Activated CD4-positive, alpha-beta T cell treated with anti-CD3 and anti-CD28 coated beads, Interleukin-2, amount 50 U/mL, for 48 hours (primary cell): ENCODE measurements at places on chromosomes 16 and 17.
A peak's percentile ranks its signal among the peaks of the same experiment; 100 is the strongest.

- no peak for DNase-seq
Measured at GRCh38 chr17:39600288-39600996, 7.3 kb downstream of the NEUROD2 start.

DNA sequence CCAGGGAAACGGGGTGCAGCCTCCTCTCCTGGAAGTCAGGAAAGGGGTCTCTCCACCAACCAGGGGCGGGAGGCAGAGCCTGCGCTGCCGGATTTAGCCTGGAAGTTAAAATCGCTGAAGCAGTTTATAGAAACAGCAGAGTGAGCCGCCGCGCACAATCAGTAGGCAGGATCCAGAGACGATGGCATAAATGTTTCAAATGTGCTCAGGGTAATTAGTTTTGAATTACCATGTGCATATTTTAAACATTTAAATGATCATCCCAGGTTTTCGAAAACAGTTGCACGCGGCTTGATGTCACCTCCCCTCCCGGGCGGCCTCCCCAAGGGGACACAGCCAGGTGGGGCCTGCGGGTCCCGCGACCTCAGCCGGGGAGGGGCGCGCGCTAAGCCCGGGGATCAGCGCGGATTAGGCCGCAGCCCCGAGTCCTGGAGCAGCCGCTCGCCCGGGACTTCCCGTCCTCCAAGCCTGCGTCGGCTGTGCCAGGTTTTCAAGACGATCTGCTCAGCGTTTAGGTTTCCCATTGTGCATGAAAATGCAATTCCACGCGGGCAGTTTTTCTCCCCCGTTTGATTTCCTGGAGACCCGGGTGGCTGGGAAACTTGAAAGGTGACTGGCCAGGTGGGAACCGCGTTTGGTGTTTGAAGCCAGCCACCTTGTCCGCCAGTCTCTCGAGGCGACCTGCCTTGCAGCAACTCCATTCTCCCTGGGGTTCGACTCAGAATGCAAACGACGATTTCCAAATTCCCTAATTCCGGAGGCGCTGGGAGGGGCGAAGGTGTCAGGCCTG is 78.3 kb downstream of the RPA1 start:
- peak; percentile 5 for DNase-seq

DNA sequence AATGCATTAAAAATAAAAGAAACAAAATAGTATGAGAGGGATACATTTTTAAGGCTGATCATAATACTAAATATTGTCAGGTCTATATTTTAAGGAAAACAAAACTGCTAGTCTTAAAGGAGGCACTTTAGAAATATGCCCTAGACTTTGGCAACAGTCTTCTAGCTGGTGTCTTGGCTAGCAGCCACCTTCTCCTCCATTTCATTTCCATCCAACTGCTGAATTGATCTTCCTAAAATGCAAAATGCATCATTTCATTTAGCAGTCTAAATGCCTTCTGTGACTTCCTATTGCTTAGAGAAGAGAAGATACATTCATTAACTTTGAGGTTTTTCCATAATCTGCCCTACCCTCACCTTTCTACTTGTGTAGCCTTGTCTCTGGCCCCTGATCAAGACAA is 1404.1 kb downstream of the CDH11 start:
- no peak for DNase-seq

- DNase-seq: peak; percentile 33
Measured at GRCh38 chr17:50274142-50274896, at the start of gene TMEM92. Gene TMEM92 (plus strand): TSS chr17:50274466. CDS start chr17:50274502, 36 bp downstream.

DNA sequence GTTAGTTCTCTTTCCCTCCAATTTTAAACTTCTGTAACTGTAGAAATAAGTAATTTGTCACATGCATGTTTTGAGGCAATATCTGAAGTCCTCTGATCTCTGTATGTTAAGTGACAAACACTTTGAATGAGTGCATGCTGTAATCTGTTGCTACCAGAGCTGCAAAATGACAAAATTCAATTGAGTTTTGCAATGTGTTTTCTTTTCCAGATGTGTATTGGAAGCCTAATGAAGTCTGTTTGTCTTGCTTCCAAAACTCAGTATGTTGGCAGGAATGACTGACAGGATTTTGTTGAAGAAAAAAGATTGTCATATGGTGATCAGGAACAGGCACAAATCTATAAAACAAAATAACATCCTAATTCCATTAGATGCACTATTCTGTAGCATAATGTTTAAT is 561.6 kb upstream of the CDH8 start:
- DNase-seq: no peak

- no peak for DNase-seq
Measured at GRCh38 chr16:67976205-67976604, 4.1 kb downstream of the DPEP3 start.

DNA sequence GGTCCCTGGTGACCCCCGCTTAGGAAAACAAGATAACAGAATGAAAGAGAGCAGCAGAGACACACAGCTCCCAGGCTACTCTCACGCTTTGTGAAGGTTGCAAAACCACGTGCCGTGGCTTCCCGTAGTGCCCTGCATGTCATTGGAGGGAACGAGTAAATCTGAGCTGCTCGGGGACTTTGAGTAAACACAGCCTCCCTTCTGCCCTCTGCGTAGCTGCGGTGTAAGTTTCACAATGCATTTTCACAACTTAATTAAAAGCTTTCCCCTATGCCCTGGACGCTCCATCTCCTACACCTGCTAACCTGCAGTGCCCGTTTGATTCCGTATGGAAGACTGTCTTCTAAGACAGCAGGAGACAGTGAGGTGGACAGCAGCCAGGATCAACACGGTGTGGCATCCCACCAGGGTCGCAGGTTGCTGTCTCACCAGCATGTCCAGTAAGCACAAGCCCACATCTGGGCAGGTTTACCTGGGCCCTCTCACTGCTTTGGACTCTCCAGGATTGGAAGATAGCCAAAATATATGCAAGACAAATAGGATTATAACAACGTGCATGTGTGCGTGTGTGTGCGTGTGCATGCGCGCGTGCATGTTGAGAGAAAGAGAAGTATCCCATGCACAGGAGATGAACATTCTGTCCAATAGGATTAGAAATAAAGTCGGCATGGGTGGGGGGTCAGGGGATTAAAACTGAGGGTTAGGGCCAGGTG is 116.4 kb upstream of the RCVRN start:
- no peak for DNase-seq

GRCh38 chr17:50020841-50021599 is 26.0 kb upstream of the DLX3 start:
- DNase-seq: no peak

DNA sequence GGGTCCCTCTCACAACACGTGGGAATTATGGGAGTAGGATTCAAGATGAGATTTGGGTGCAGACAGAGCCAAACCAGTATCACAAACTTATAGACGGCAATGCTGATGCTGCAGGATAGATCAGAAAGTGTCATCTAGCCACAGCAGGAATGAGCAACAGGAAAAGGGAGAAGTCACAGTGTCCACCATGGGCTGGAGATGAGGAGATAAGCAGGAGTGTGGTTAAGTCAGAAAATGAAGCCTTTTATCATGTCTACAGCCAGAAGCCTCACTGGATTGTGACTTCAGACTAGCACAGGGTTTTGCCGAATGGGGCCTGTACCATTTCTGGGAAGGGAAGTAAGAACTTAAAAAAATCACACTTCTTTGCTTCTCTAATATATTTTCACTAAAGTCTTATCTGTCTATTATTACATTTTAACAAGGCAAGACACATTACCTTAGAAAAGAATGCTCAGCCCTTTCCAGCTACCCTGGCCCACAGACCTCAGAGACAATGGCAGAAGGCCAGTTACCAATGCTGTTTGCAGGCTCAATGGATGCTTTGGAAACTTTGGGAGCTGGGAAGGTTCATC is 490.2 kb upstream of the SALL1 start:
- DNase-seq: no peak

GRCh38 chr17:14332331-14332730 is 31.4 kb downstream of the HS3ST3B1 start:
- no peak for DNase-seq

DNA sequence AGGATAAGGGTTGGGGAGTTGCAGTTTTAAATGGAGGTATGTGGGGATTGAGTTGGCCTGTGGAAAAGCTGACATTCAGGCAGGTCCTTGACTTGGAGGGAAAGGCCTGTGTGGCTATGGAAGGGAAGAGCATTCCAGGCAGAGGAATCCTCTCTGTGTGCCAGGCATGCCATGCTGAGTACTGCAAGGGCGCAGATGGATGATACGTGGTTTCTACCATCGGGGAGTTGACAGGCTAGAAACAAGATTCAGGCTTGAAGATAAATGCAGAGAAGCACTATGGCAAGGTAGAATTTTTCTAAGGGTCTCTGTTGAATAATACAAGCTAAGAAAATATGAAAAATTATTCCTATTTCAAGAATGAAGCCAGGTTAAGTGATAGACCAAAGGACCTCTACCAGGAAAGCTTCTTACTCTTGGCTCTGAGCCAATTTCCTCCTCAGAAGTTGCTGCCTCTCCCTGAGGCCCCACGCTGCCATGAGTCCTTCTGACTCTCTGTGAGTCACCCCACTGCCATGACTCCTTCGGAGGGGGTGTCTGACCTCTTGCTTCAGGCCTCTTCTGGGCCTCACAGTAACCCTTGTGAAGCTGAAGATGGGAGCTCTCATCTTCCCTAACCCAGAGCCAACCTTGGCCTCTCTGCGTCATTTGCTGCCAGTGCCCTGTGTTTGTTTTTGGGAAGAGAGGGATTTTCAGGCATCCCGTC is 75.8 kb downstream of the WNT3 start:
- no peak for DNase-seq

DNA sequence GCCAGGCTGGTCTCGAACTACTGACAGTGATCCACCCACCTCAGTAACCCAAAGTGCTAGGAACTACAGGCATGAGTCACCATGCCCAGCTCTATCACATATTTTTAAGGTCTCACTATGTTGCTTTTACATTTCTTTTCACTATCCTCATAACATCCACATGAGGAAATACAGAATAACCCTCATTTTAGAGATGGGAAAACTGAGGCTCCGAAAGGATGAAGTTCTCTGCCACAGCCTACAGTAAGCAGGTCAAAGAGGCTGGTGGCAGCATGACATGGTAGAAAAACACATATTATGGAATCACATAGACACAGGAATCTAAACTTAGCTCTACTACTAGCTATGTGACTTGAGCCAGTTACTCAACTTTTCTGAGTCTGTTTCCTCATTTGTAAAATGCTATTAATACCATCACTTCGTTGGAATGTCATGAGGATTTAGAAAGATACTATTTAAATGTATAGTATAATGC is 32.2 kb downstream of the APPBP2 start:
- DNase-seq: no peak

GRCh38 chr17:38701504-38702165 is 3.4 kb upstream of the MLLT6 start:
- DNase-seq: peak; percentile 88

GRCh38 chr17:42773290-42774035 is at the start of gene VPS25:
Gene VPS25 (plus strand): TSS chr17:42773449. CDS start chr17:42773476, 27 bp downstream.
- DNase-seq: peak; percentile 74

DNA sequence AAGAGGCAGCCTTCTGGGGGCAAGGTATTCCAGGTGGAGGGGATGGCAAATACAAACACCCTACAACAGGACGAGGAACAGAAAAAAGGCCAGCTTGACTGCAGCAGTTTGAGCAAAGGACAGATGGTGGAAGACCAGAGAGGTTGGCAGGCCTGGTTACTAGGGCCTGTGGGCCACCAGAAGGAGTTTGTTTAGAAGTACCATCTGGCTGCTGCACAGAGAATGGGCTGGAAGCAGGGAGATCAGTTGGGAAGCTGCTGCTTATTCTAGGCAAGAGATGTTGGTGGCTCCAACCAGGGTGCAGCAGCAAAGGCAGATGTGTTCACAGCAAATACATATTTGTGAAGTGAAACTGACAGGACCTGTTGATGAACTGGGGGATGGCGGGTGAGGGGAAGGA is 2.9 kb upstream of the YPEL2 start:
- no peak for DNase-seq

DNA sequence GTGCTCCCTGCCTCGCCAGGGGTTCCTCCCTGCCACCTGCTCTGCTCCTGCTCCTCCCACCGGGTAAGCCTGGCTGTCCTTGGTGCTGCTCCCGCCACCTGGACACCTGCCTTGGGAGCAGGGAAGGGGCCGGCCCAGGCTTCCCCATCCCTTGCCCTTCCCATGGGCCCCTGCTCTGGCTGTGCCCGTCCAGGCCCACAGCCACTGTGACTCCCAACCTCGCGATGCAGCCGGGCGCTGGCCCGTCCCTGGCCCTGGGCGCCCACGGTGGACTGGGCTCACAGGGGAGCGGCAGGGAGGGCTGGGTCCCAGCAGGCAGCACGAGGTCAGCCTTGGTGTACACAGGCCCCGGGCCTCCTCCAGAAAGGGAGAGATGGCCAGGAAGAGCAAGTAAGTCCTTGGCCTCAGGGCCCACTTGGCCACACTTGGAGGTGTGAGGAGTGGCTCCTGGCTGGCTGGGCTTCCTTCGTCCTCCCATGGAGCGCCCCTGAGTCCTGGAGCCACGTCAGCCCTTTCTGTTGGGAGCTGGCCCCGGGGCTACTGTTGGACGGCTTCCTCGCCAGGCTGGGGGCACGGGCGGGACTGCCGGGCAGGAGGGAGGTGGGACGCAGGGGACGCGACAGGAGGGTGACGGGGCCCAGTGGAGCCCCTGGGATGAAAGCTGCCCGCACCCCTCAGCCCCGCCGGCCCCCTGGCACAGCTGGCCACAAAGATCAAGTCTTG is 15.3 kb downstream of the ENGASE start:
- DNase-seq: no peak

DNA sequence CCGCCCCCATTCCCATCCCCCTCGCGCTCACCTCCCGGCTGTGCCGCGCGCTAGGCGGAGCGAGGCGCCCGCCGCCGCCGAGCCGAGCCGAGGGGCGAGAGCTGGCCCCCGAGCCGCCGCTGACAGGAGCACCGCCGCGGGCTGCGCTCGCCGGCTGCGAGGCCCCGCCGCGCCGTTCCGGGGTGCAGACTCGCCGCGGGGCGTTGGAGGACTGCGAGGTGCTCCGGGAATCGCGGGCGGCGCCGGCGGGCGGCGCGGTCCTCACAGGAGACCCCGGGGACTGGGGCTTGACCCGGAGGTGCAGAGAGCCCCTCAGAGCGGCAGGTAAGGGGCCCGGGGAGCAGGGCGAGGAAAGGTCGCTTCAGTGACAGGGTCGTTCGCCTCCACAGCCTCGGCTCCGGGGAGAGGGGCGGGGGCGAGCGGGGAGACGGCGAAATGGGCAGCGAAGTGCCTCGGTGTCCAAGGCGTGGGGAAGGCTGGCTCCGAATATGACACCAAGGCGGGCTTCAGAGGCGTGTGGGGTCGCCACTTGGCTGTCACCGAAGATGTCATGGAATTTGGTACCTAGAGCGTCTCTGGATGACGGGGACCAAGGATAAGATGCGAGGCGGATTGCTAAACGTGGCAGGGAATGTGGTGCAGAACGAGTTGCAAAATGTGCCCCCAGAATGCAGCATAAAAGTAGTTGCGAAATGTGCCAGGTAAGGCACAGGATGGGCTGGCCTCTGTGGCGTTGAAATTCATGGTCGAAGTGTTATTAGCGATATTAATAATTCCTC is 580 bp downstream of the TANC2 start:
- peak; percentile 58 for DNase-seq

DNA sequence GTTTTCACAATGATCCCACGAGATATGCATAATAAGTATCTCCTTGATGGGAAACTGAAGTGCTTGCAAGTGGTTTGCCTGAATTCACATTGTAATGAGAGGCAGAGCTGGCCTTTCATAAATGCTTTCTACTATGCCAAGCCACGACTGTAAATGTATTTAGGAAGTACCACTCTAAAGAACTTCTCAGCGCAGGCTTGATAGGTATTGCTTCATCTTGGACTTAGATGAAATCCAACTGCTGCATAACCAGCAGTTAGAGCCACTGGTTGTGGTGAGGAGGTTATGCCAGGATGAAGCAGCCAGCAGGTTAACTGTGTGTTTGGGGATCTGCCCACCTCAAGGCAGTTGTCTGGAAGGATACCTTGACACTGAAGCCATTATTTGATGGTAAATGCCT is 26.8 kb downstream of the MARCHF10 start:
- DNase-seq: no peak

- DNase-seq: no peak
Measured at GRCh38 chr17:69516911-69517310, 102.4 kb downstream of the MAP2K6 start.
